GM23338 (cell line): ENCODE measurements at places on chromosomes 12 and 14.

- DNase-seq = peak; percentile 48
Measured at GRCh38 chr12:26158078-26158764, 33.4 kb upstream of the BHLHE41 start.

GRCh38 chr12:52452101-52452500 lies at the start of gene KRT6B:
TSS of gene KRT6B (minus strand) at chr12:52452146. CDS start at chr12:52452078, 68 bp downstream.
- no peak for DNase-seq

GRCh38 chr14:30355431-30355913 lies 203.5 kb upstream of the G2E3 start:
- DNase-seq = no peak

- no peak for DNase-seq
Measured at GRCh38 chr14:99600232-99600888, 3.6 kb downstream of the CCDC85C start.

GRCh38 chr12:54407183-54407905 lies 11.7 kb downstream of the ITGA5 start:
- DNase-seq = no peak

DNA sequence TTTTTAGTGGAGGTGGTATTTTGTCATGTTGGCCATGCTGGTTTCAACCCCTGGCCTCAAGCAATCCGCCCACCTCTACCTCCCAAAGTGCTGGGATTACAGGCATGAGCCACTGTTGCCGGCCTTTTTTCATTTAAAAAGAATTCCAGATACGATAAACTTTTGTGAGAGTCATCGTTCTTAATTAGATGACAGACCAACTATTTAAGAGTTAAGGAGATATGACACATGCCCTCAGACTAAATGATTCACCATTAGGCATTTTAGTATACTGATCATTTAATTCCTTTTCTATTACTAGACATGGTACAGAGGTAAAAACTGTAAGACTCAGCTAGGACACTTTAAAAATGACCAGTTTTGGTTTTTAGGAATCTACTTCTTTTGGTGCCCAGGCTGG lies 2.4 kb downstream of the ANKRD13A start:
- no peak for DNase-seq

- no peak for DNase-seq
Measured at GRCh38 chr14:46686652-46687051, 35.1 kb upstream of the RPL10L start.

GRCh38 chr14:30296931-30297405 lies 262.0 kb upstream of the G2E3 start:
- DNase-seq = no peak

DNA sequence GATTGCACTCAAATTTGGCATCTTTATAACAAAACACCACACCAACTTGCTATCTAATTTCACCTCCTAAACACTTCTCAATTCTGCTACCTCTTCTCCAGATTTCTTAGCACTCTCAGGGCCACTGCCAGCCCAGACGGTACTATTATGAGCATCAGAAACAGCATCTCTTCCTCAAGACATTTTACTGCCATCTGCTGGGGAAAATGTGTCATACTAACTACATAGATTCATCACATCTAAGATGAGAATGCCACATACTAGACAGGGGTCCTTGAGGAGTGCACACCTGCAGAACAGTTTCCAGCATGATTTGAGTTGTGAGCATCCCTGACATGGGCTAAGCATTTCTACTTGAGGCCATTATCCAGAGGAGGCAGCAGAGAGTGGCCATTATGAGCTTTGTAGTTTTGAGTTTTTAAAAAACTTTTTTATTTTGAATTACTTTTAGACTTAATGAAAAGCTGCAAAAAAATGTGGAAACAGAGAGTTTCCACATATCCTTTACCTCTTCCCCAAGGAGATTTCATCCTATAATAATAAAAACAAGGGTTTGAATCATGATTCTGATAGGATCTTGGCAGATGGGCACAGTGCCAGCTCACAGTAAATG lies 15.1 kb upstream of the GRIP1 start:
- DNase-seq = peak; percentile 82

GRCh38 chr12:51774933-51775332 lies 73.6 kb downstream of the FIGNL2 start:
- no peak for DNase-seq

- DNase-seq = no peak
Measured at GRCh38 chr12:107223821-107224220, 130.5 kb upstream of the CRY1 start.

GRCh38 chr14:53840444-53840843 lies 116.2 kb downstream of the BMP4 start:
- no peak for DNase-seq

- DNase-seq = no peak
Measured at GRCh38 chr12:13918897-13919296, 62.5 kb downstream of the GRIN2B start.

DNA sequence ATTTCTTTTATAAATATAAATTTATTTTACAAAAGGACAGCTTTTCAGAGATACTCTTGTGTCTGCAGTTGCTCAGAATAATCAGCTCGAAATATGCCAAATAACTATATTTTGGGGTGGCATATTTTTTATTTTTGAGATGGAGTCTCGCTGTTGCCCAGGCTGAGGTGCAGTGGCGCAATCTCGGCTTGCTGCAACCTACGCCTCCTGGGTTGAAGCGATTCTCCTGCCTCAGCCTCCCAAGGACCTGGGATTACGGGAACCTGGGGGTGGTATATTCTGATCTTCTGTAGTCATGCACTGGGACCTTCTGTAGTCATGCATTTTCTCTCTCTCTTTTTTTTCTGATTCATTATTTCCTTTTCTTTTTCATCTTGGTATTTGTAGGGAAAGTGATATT lies 135.0 kb upstream of the AMIGO2 start:
- DNase-seq = no peak

DNA sequence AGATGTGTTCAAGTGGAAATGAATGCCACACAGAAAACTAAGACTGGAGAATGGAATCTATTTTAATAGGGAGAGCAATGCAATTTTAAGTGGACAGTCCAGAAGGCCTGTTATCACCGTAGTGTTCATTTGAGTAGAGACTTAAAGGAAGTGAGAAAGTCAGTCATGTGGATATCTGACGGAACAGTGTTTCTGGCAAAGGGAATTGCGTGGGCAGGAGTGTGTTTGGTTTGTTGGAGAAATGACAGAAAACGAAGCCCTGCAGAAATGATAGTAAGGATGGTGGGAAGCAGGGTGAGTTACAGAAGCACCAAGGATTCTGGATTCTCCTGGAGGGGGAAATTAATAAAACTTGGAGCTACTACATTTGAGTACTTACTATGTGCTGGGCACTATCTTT lies 776.6 kb downstream of the MED13L start:
- no peak for DNase-seq

DNA sequence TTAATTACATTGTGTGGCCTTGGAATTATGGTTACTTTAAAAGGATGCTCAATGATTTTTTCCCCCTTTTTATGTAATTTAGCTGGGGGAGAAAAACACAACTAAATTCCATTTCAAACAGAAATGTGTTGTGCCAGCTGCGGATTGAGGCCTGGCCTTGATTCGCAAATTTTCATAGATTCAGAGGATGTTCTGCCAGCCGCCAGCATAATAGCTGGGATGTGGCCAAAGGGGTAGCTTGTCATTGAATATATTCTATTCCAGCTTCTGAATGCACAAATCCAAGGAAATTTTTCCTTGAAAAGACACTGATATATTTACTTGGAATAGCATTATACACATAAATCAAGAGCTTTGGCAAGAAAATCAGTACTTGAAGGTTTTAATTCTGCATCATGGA lies 43.7 kb downstream of the TRHDE start:
- no peak for DNase-seq

DNA sequence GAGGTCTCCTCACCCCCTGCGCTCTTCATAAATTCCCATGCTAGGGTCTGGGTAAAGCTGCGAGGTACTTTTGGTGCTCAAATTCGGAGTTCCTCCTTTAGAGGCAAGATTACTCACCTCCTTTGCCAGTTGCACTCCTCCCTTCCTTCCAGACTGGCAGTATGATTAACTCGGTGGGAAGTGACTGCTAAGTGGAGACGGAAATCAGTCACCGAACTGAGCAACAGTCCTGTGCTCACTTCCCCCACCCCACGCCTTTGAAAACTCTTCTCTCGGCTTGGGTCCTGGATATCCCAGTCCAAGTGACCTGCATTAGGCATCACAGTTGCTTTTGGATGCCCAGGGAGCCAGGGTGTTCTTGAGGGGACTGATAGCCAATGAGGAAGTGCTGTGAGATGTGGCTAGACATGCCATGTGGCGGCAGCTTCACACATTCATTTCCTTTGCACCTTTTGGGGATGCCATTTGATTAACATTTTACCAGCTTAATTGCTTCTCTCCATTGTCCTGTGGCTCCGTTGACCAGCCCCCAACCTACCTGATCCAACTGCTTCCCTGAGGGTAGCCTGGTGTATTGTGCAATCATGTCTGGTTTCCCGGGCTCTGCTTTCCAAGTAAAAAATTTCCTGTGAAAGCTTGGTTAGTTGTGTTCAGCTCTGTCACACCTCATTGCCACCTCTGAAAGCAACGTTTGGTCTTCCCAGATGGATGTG lies 840 bp downstream of the PNP start:
- peak; percentile 48 for DNase-seq

GRCh38 chr14:72776701-72777261 lies 117.1 kb downstream of the DPF3 start:
- DNase-seq = no peak

DNA sequence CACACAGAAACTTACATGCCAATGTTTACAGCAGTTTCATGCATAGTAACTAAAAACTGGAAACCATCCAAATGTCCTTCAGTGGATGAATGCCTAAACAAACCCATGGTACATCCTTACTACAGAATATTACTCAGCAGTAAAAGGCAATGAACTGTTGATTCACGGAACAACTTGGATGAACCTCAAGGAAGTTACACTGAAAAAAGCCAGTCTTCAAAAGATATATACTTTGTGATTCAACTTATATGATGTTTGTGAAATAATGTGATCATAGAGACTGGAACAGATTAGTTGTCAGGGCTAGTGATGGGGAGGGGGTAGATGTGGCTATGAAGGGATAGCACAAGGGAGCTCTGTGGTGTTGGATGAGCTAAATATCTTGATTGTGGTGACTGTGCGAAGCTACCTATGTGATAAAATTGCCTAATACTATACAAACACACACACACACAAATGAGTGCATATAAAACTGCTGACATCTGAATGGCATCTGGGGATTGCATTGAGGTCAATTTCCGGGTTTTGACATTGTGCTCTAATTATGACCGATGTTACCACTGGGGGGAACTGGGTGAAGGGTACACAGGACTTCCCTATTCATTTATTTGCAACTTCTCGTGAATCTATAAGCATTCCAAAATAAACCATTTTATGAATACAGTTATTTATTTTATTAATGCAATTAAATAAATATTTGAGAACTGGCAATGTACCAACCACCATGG lies 94.3 kb downstream of the RIN3 start:
- no peak for DNase-seq

DNA sequence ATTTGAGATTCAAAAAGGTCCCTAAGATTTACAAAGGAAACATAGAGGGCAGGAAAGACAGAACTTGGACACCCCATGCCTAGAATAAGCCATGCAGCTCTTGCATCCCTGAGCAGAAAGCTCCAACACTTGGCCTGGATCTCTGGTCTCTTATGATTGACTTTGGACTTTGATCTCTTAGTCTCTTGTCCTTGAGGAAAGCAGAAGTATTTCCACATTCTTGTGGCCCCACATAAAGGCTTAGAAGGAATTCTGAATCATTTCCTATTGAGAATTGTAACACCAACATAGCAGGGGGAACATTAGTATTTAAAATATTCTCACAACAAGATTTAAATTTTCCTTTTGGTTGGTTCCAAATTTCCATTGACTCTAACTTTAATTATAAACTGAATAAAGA lies 283.7 kb upstream of the PRKD1 start:
- DNase-seq = no peak

DNA sequence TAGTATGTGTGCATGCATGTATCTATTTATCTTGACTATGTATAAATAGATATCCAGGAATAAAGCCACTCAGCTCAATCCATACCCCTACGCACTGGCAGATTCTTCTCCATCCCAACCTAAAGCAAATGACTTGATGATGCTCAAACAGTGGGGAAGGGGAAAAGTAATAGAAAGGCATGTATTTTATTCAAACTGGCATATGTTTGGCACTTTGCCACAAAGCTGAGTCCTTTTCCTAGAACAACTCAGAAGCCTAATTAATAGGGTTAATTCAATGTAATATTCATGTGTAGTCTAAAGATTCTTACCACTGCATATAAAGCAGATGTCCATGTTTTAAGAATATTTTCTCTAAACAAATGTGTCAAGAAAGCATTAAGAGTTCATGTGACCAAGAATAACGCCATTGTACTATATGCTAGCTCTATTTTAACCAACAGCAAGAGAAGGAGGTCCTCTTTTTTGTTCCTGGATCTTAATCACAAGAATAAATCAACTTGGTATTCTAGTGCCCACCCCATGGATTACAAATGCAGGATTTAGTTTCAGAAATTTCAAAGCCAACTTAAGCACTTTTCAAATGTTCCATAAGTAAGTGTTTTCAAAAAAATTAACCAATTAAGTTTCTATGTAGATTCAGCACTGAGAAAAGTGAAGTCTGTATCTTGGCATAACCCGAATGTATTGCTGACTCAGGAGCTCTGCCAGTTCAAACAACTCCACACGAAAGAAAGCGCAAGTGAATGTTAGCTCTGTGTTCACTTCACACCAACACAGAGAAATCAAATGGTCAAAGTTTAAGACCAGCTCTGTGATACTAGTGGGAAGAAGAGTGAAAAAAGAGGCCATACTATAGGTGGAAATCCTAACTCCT lies 233.6 kb downstream of the MED13L start:
- DNase-seq = no peak

GRCh38 chr12:6462234-6462995 lies 8.1 kb downstream of the VAMP1 start:
- DNase-seq = no peak

- no peak for DNase-seq
Measured at GRCh38 chr14:64598404-64598803, 48.6 kb downstream of the PPP1R36 start.

- DNase-seq = no peak
Measured at GRCh38 chr12:93468008-93468371, 676 bp downstream of the MRPL42 start.

GRCh38 chr14:94559638-94560290 lies 1.5 kb upstream of the SERPINA4 start:
- DNase-seq = no peak

GRCh38 chr12:29376118-29376517 lies 4.9 kb downstream of the ERGIC2 start:
- DNase-seq = no peak

DNA sequence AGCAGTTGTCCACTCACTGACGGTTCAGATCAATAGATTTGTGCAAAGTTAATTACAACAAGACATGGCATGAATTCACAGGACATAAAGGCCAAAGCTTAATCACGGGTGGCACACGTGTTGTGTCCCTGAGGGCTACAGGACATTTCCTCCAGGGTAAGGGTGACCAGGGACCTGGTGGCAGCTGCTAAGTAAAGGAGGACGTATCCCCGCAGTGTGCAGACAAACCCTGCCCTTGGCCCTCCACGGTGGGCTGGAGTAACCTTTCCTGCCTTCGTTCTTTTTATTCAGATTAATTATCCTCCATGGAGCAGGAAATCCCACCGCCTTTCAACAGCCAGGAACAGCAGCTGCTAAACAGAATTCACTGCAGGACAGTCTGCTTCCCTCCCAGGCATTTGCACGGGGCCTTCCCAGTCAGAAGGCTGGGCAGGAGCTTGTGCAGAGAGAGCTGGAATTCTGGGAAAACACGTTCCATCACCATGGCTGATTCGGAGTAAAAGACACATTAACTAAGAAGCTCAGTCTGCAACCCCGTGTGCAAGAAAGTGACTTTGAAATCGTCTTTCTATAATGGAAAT lies 289.9 kb upstream of the SFSWAP start:
- DNase-seq = no peak

- no peak for DNase-seq
Measured at GRCh38 chr12:58500399-58500798, 419.9 kb downstream of the LRIG3 start.
